IMR-90 (cell line): ENCODE measurements at places on chromosomes 1 and 21.
A peak's percentile ranks its signal among the peaks of the same experiment; 100 is the strongest.

DNA sequence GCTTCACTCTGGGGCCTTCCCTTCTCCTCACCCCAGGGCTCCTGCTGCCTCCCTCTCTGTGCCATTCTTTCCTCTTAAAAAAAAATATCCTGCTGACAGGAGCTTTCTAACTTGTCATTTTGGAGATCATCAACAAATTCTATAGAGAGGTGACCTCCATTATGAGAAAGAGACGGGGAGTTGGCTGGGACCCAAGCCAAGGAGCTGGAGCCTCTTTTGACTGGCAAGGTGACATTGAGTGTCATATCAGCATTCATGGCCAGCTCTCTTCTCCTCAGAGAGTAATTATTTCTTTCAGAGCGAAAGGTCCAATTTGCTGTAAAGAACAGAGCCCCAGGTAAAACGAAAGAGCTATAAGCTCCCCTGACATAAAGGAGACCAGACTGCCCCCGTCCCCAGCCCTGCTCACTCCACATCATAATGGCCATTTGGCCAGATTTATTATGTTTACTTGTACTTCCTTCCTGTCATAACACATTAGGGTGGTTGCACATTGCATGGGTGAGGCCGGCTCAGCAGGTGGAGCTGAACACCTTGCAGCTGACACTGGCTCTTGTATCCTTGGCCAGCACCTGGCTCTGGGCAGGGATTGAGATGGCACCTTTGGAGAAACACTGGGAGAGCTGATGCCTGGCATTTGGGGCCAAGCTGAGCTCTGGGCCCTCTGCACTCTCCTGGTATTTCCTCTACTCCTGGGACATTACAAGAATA, 404.0 kb upstream of the VAMP3 start:
- DNase-seq: no peak

DNA sequence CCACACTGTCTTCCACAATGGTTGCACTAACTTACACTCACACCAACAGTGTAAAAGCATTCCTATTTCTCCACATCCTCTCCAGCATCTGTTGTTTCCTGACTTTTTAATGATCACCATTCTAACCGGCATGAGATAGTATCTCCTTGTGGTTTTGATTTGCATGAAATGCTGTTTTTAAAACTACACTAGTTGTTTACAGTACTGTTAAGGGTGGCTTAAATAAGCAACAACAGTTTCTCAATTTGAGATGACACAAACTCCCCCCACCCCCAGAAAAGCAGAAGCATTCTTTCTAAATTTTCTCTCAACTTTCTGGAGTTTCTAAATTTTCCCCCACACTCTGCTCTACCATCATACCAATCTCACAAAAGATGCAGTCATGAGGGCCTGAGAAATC, 7.1 kb upstream of the SLAMF7 start:
- DNase-seq: no peak

DNA sequence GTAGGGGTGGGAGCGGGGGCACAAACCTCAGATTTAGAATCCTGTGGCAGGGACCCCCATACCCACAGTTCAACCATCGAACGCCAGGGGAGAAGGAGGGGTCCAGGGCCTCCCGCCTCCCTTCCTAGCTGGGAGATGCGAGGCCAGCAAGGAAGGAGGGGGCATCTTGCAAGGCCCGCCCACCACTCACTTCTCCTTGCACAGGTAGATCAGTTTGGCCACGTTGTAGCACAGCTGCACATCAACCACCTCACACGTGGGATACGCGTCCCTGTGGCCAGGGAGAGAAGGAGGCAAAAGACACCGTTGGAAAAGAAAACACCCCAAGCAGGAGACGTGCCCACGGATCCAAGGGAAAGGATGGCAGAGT, 19.6 kb downstream of the TMEM63A start:
- no peak for DNase-seq

- no peak for DNase-seq
These were observed 12.7 kb upstream of the PTCH2 start for GRCh38 chr1:44855742-44856141.

- DNase-seq: no peak
These were observed 11.3 kb downstream of the NIPAL3 start for GRCh38 chr1:24426744-24427544.

- no peak for DNase-seq
These were observed 35.1 kb upstream of the IFNGR2 start for GRCh38 chr21:33368124-33368523.

GRCh38 chr1:101945884-101946283, 50.8 kb downstream of the OLFM3 start:
- no peak for DNase-seq

- DNase-seq: no peak
These were observed 55.7 kb upstream of the TRABD2B start for GRCh38 chr1:48052923-48053291.

- DNase-seq: peak; percentile 49
These were observed 22.6 kb downstream of the CASP9 start for GRCh38 chr1:15501208-15502032.

DNA sequence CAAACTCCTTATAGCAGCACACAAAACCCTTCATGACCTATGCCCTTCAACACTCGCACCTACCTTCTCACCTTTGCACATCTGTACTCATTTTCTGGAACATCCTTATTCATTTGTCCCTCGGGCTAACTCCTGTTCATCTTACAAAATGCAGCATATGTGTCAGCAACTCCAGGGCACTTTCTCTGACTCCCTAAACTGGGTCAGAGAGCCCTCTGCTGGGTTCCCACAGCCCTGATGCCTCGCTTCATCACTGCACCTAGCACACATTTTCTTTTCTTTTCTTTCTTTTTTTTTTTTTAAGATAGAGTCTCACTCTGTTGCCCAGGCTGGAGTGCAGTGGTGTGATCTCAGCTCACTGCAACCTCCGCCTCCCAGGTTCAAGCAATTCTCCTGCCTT, 54.0 kb downstream of the RAB3B start:
- DNase-seq: peak; percentile 37

DNA sequence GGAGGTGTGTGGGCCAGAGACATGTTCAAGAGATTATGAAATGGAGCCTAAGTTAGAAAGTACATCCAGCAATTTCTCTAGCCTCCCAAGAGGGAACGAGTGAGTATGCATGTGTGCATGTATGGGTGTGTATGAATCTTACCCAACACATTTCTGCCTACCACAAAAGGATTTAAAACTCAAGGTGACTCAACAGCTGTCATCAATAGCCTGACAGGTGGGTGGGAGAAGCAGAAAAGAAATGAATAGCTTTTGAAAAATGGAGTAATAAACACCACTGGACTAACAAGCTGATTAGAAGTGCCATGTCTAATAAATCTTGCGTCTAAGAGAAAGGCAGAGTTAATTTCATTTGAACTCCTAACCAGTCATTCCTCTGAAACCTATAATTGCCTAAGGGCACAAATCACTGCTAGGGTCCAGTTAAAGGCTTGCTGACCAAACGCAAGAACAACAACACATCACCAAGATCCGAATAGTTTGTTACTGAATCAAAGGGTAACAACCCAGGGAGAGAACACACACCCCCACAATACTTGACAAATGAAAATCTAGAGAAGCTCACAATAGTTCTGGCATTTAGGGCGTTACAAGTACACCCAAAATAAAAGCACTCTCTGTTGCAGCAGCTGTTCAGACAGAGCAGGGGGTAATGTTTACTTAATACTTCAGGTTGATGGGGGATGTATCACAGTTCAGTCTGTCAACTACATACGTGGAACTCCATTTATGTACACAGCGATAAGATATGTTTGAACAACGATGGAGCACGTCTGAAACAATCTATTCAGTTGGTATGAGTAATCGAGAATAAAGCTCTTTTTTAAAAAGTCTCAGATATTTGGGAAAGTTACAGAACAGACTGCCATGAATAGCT, 1.4 kb downstream of the KIAA0319L start:
- DNase-seq: peak; percentile 78

DNA sequence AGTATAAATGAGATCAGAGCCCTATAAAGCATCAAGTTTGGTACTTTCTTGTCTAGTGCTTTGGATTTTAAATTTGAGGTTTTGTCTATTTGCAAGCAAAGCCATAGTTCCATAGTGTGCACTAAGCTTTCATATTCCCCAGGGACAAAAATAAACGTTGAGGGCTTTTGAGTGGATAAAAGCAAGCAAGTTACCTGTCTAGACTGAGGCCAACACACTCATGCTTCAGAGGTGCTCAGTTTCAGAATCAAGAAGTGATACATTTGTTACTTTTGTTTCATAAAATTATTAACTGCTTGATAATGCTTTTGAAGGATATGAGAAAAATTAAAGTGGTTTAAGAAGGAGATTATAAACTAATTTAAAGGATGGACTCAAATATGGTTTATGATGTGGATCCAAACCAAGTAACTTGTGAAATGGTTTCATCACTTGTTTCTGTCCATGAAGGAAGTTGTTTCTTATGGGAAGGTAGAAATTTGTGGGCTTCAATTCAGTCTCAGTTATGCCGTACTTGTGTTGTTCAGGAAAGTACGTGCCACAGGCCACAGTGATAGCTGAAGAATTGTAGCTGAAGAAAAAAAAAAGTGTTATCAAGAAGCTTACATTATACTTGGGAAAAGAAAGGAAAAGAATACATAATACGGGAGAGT, 71.2 kb downstream of the CHRM3 start:
- DNase-seq: no peak

GRCh38 chr1:31397360-31398095, 15.5 kb upstream of the SERINC2 start:
- DNase-seq: peak; percentile 38

DNA sequence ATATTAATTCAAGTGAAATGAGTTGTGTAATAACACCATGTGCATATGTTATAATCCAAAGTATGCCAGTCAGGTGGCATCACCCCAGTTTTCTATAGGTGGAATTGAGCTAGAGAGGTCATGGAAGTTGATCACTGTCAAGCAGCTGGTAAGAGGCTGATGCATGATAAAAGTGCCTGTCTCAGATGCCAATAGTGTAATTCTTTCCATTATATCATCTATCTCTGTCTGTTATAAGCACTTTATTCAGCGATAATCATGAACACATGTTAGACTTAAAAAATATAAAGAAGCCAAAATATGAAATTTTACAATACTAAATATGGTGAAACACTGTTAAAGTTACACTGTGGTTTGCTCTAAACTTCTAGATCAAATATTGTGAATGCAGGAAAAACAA, 156.6 kb downstream of the DNM3 start:
- DNase-seq: no peak

DNA sequence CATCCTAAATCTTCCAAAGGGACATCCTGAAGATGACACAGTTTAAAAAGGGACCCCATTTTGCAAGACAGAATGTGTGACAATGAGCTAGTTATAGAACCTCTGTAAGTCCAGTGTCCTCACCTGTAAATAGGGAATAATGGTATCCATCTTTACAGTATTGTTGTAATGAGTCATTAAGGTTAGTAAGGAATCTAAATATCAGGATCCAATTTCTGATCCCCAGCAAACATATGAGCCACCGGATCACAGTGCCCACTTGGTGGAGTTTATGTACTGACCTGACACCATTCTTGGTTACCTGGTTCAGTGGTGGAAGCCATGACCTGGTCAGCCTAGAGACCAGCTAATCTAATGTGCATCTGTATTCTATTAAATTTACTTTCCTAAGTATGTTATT, 47.9 kb upstream of the TSPAN2 start:
- DNase-seq: no peak

- DNase-seq: no peak
These were observed 163.6 kb downstream of the RERE start for GRCh38 chr1:8653878-8654277.

GRCh38 chr1:79594121-79594698, 587.7 kb upstream of the ADGRL4 start:
- no peak for DNase-seq

- peak; percentile 37 for DNase-seq
These were observed 36.0 kb upstream of the IL19 start for GRCh38 chr1:206734499-206735142.

DNA sequence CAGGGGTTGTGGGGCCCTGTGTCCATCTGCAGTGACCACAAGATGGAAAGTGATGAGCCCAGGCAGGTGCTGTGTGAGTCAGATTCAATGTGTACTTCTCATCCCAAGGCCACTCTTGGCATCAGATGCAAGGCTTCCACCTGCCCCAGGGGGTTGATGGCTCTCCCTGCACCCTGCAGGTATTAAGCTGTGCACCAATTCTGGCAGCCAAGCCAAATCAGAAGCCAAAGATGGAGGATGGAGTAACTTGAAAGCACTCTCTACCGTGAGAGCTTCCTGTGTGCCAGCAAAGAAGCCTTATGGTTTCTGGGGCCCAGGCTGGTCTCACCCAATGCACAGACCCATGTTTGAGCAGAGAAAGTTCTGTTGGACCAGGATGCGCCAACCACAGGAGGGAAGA, 44.3 kb upstream of the TENT5C start:
- no peak for DNase-seq

DNA sequence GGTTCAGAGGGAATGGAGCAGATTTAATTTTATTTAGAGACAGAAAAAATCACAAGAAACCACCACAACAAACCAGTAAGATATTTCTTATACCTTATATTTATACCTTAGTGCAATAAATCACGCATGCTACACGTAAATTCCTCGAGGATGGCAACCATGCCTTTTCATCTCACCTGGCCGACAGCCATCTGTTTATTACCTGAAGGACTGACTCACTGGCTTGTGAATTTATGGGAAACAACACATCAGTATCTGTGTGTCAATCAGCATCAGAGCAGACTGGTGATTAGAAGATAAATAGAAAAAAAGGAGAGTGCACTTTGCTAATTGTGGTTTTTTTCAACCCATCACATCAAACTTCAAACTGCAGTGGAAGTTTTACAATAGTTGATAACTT, 58.4 kb downstream of the S1PR1 start:
- no peak for DNase-seq

DNA sequence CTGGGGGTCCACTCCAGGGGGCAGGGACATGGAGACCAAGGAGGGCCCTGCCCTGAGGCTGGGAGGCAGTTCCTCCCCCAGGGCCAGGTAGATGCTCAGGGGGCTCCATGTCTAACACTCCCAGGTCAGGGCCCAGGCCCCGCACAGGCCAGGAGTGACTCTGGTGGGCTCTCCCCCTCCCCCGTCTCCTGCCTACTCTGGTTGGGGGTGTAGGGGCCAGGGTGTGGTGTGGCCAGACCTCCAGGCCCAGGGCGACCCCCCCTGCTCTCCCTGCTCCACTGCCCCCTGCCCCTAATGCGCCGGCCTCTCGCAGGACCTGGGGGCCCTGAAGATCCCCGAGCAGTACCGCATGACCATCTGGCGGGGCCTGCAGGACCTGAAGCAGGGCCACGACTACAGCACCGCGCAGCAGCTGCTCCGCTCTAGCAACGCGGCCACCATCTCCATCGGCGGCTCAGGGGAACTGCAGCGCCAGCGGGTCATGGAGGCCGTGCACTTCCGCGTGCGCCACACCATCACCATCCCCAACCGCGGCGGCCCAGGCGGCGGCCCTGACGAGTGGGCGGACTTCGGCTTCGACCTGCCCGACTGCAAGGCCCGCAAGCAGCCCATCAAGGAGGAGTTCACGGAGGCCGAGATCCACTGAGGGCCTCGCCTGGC, 19.7 kb upstream of the CCDC27 start:
- DNase-seq: no peak

- no peak for DNase-seq
These were observed 43.9 kb upstream of the SAMSN1 start for GRCh38 chr21:14589855-14590563.

- no peak for DNase-seq
These were observed 12.4 kb downstream of the SLC30A1 start for GRCh38 chr1:211566431-211567025.

GRCh38 chr1:178238722-178239510, 145.0 kb downstream of the RASAL2 start:
- peak; percentile 98 for DNase-seq
